ENCODE measurements at places on chromosomes 13 and 19. TPM values are rescaled to one million over a fixed set of nuclear protein-coding genes. Genes with fewer than 3 reads are reported as not detected.

The MCEMP1 gene
- not detected for total RNA-seq

The ANGPTL8 gene
- total RNA-seq = not detected

The CGB8 gene
- total RNA-seq = not detected

The IRGC gene
- total RNA-seq = not detected

The ATXN8OS gene
- total RNA-seq = not detected

The FFAR2 gene
- not detected for total RNA-seq

The LRRC8E gene
- total RNA-seq = 1.1 TPM

The ZNF417 gene
- total RNA-seq = 9.6 TPM

The ZNF83 gene
- 23.9 TPM for total RNA-seq

The METTL21C gene
- total RNA-seq = not detected
